Fibroblast of mammary gland (primary cell): ENCODE measurements at places on chromosomes 12 and 14.
A peak's percentile ranks its signal among the peaks of the same experiment; 100 is the strongest.

DNA sequence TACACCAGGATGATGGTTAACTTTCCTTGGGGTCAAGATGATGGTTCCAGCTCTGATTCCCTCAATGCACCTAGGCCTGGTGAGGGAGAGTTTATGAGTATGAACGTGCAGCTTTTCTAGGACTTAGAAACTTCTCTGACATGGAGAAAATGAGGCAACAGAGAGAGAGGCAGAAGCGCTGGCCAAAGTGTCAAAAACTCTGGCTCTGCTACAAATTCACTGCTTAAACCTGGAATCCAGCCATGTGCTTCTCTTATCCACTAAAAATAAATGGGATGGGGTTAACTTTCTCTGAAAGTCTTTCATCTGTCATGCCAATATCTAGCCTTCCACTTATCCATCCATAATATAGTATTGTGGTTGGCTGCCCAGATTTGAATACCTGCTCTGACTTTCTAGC is 568.7 kb downstream of the MED13L start:
- DNase-seq: no peak

DNA sequence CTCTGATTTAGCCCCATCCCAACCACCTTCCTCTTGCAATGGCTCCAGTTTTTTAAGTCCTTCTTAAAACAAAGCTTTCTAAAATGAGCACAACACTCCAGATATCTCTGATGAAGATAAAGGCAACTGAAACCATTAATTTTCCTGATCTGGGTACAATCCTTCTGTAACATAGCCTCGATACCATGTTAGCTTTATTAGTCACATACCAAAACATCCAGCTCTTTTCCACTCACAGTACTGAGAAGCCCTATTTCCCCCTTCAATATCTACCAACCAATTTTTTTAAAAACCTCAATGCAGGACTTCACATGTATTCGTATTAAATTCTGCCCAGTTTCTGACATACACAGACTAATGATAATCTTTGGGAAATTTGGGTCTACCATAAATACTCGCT is 105.9 kb downstream of the MED13L start:
- DNase-seq: peak; percentile 19

GRCh38 chr14:70156592-70156991 is 32.2 kb downstream of the SLC8A3 start:
- no peak for DNase-seq

- peak; percentile 71 for DNase-seq
Measured at GRCh38 chr12:122951406-122951805, 14.9 kb downstream of the ABCB9 start.

DNA sequence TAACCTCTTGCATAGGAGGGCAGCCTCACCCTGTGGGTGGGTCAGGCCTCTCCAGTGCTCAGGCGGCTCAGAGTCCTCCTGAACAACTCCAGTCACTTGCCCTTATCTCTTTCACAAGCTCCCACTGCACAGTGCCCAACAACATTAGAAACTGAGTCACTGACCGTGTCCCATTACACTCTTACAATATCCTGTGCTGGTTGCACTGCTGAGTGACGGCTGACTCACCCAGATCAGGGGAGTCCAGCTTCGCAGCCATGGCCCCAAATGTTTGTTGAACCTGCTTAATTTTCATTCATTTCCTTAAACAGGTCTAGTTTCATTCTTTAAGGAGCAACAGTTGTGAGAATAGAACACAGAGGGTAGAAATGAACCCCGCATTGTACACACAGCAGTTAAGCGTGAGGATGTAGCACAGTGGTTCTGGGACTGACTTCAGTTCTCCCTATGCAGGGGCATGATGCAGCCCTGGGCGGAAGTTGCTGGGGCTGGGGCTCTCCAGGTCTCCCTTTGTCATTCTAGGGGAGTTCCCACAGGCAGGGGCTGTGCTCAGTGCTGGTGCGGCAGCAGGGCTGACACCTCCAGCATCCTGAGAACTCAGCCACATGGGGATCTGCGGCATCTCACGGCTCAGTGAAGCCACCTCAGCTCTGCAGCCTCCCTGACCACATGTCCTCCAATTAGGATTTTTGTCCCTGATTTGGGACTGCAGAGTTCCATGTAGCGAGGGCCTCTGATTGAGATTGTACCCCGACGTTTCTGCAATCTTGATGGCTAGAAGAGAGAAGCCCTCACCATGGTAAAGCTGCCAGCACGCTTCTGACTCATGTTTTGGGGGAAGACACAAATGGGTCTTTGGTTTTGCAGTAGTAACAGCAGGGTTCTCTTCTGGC is 16.1 kb downstream of the GPR68 start:
- peak; percentile 85 for DNase-seq
